ENCODE measurements at places on chromosomes 1 and 21.

GRCh38 chr1:154081386-154082126, 73.3 kb downstream of the NUP210L start:
- no peak for DNase-seq

GRCh38 chr1:117180147-117180967, 30.4 kb downstream of the VTCN1 start:
- no peak for DNase-seq

DNA sequence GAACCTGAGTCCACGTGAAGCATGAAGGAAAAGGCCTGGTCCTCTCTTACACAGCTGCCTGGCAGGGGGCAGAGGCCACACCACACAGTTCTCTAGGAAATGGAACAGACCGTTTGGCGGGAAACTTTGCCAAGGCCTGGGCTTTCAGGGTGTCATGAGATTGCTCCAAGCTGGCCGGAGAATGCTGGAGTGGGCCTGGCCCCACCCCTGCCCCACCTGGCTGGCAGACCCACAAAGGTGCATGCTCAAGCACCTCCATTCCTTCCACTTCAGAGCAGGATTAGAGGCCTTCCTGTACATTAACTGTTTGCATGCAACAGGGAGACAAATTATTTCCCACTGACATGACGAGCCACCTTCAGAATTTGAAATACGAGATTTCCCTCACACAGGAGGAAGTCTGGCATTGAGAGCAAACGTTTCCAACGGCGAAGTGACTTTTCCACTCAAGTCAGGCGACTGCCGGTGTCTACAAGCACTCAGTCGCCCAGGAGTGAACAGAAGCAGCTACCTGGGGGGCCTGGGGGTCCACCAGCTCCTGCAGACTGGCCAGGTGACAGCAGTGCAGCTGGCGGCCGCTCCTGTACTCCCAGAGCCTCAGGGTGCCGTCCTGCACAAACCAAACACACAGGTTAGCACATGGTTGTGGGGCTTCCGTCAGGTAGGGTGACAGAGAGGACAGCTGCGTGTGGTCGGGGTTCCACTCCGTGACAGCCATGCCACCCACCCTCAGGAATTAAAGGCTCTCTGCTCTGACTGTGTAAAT, 24.0 kb downstream of the WDR4 start:
- no peak for DNase-seq

DNA sequence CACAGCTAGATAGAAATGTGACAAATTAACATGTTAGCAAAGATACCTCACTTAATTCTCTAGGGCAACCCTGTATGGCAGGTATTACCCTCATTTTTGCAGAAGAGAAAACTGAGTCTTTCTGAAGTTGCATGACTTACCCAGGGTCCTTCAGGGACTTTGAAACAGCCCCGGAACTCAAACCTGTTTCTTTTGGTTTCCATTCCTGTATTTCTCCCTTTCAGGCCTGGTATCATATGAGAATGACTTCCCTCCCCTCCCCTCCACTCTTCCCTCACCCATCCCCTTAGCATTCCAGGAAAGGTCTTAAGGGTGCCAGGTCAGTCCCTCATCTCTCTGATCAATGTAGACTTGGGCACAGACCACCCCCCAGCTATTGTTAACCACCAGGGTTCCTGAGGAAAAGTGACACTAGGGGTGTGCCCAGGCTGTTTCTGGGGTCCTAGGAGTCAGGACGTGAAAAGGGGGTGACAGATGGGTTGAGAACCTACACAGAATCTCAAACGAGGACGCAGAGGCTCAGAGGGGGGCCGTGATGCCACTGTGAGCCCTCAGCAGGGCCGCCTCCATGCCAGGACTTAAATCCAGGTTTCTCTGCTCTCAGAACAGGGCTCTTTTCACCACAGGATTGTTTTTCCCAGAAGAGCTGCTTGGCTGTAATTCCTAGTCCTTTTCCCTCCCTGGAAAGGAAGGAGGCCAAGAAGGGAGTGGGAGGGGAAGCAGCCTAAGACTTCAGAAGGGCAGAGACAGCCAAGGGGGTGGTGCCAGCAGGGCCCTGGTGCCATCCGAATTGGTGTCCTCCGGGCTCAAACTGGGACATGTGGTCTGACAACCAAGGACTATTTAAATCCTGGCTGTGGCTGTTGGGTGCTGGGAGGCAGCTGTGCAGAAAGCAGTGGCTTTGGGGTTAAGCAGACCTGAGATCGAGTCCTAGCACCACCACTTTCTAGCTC, 2.1 kb upstream of the WASF2 start:
- peak; percentile 67 for DNase-seq

DNA sequence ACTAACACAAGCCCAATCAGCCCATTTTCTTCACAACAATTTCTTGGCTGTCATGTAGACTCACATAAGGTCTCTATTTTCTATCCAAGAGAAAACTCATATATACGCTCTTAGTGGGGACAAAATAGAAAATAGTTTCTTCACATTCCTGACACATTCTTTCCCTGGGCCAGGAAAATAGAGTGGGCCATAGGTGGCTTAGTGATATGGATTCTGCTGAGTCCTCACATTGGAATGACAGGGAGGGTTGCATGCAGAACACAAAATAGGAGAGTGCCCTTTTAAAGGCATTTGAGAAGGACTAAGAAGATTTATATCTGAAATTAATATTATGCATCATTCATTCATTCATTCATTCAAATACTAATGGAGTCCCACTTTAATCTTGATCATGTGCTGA, 207.7 kb downstream of the LYPLAL1 start:
- DNase-seq = no peak

- DNase-seq = peak; percentile 39
Measured at GRCh38 chr1:224127925-224128819, 14.3 kb downstream of the FBXO28 start.

DNA sequence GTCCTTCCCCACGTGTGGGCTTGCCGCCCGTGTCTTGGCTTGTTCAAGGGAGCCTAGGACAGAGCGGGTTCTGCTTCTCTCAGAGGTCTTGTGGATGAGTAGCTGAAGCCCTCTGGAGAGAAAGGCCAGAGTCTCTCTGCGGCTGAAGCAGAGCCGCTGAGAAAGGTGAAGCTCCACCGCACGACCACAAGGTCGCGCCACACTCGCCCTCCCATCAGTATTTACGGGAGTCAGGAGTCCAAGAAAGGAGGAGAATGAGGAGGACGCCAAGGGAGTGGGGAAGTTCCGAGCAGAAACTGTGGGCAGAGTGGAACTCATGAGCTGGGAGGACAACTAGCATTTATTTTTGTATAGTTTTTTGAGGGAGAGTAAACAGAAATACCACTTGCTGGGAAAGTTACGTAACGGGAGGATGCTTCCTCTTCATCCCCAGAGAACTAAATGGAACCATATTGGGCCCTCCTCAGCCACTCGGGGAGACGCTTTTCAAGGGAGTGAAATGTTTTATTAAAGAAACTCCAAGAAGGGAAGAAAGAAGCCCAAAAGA, 51.6 kb upstream of the HAO2 start:
- DNase-seq = no peak

DNA sequence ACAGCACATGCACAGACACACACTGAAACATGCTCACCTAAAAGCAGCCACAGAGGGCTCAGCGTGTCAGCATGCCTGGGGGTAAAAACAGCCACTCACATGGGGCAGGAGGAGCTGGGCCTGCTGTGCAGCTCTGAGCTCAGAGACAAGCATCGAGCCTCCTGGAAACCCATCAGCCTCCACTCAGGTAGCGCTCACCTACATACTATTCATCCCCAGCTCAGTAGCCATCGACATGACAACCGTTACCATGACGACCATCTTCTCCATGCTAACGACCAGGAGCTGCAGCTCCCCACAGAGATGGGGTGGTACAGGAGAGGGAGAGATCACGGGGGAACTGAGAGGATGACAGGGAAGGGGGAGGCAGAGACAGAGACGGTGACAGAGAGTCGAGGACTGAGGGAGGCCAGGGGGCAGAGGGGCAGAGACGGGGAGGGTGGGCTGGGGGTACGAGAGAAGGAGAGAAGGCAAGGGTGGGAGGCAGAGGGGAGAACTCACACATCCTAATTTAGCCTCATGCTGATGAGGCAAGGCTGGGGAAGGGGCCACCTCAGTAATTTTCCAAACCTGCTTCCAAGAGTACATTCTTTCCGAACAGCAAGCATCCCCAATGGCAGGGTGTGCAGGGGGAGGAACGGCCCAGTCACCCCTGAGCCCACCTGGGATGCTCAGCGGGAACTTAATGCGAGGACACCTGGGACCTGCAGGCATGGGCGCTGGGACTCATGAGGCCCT, 28.4 kb downstream of the SDC3 start:
- DNase-seq = no peak

DNA sequence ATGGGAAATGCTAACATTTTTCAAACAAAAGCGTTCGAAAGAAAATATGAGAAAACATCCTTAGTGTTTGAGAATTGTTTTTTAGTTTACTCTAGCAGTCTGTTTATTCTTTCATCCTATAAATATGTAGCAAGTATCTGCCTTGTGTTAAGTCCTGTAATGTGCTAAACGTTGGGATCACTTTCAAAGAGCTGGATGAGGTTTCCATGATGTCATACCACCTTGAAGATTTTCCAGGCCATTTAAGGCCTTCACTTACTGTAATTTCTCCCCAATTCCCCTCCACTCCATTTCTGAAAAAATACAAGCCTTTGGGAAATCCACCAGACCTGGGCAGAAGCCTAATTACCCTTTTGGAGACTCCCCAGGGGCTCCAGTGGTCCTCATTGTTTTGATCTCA, 24.2 kb upstream of the CTBS start:
- no peak for DNase-seq

DNA sequence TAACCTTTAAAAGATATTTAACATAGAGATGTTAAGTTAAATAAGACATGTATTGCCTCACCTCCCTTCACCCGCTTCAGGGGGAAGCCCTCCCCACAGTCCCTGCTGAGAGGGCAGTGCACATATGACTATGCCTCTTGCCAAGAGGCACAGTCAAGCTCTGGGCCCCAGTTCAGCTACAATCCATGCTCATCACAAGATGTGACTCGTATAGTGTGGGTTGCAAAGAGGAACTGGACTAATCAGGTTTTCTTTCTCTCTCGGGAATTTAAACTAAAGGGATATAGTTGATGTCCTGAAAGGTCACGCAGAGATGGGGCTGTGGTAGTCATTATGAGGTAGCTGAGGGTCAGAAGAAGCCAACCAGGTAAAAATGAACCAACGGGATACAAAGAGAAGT, 35.6 kb downstream of the LYST start:
- no peak for DNase-seq

Data from muscle of back (tissue), 13 donors.